Stimulated activated CD4-positive, alpha-beta T cell treated with anti-CD3 and anti-CD28 coated beads, Interleukin-1b, Interleukin-23, amount 100 ng/mL, for 48 hours (primary cell): ENCODE measurements at places on chromosomes 7 and 10.

- no peak for DNase-seq
Measured at GRCh38 chr10:73589563-73590126, 1.5 kb downstream of the USP54 start.

GRCh38 chr7:24843821-24844434 is 86.7 kb upstream of the GSDME start:
- DNase-seq = no peak

GRCh38 chr10:12050528-12050927 is 7.9 kb upstream of the UPF2 start:
- no peak for DNase-seq

DNA sequence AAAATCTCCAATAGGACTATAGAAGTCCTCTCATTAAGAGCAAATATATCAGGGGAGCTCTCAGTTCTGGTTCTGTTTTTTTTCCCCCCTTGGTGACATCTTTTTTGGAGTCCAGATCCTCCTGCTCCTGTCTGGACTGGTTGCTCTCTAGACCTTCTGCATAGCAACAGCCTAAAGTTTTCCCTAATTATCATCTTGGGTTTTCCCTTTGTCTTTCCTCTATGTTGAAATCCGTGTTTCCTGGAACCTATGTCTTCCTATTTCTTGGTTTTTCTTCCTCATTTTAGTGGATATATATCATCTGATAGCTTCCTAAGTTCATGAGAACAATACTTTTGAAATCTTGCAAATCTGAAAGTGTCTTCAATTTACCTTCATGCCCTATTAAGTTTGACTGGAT is 29.7 kb upstream of the MTERF1 start:
- DNase-seq = no peak

DNA sequence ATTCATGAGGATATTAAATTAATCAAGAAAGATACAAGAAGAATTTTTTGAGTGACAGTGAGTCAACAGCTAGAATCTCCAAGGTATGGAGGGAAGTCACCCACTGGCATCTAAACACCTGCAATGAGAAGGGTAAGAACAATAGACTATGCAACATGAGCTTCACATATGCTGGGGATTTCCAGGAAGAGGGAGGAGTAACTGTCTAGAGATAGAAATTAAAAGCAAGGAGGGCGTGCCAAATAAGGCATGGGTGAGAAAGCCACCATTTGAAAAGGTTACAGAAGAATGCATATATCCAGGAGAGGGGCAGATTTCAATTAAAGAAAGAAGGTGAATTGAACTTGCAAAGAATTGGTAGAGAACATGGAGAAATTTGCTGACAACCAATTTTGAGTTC is 365.7 kb downstream of the GPR37 start:
- no peak for DNase-seq

GRCh38 chr10:59805014-59805413 is 51.8 kb upstream of the MRLN start:
- peak; percentile 24 for DNase-seq

- no peak for DNase-seq
Measured at GRCh38 chr10:85978566-85979358, 387.8 kb downstream of the GRID1 start.

DNA sequence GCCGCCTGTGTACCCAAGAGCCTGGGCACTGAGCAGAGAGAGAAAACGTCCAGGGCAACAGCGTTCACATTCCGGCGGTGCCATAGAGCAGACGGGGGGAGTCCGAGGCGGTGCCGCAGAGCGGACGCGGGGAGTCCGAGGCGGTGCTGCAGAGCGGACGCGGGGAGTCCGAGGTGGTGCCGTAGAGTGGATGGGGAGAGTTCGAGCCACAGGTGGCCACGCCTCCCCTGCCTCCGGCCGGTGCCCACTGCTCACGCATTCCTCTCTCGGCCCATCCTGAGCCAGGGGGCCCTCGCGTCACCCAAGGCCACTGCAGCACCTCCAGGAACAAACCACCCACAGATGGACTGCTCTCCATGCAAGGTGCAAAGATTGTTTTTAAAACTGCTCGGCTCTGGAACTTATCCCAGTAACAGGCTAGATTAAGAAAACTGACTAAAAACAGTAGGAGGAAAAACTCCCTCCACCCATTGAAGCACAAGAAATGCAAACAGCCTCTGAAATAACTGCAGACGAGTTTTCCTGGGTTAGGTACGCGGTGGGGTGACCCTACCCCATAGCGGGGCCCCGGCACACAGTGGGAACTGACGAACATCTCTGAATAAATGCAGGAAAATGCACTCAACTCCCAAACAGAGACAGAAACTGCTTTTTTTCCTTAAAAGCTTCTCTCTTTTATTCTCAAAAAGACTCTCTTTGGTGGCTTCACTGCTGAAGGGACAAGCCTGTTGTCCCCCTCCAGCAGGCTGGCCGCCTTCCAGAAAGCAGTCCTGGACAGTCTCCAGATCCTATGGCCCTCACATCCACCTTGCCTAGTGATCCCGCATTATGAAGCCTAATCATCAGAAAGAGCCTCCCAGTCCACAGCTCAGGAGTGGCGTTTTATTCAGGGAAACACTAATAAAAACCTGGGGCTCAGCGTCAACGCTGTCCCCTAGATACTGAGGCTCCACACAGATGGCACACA is 55.9 kb downstream of the DIP2C start:
- no peak for DNase-seq

- no peak for DNase-seq
Measured at GRCh38 chr7:24419077-24419476, 135.1 kb downstream of the NPY start.

GRCh38 chr7:43117095-43117494 is 4.6 kb downstream of the HECW1 start:
- no peak for DNase-seq

GRCh38 chr10:132996603-132997343 is 54.4 kb upstream of the CFAP46 start:
- no peak for DNase-seq

- no peak for DNase-seq
Measured at GRCh38 chr10:57867241-57867640, 400.5 kb downstream of the IPMK start.

GRCh38 chr7:75650062-75650461 is 88.7 kb downstream of the HIP1 start:
- DNase-seq = no peak

- no peak for DNase-seq
Measured at GRCh38 chr10:21935439-21936023, 68.0 kb downstream of the DNAJC1 start.

DNA sequence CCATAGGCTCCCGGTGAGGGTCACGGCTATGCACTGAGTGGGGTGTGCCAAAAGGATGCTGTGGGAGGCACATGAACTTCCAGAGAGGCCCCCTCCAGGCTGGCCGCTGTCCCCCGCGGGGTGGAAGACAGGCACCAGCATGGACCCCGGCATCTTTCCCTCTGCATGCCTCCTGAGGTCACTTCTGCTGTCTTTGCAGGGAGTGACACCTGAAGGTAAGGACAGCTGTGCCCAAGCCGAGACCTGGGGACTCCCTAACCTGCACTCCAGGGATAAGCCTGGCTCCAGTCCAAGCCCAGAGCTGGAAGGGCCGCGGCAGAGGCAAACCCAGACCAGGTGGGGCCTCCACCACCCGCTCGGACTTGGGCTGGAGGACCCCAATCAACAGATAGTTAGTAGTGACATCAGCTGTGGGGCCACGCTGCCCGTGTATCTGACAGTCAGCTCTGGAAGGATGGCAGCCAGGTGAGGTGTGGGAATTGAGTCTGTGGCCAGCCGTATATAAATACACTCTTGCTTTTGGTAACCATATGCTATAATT is 340.7 kb upstream of the MKI67 start:
- DNase-seq = no peak

DNA sequence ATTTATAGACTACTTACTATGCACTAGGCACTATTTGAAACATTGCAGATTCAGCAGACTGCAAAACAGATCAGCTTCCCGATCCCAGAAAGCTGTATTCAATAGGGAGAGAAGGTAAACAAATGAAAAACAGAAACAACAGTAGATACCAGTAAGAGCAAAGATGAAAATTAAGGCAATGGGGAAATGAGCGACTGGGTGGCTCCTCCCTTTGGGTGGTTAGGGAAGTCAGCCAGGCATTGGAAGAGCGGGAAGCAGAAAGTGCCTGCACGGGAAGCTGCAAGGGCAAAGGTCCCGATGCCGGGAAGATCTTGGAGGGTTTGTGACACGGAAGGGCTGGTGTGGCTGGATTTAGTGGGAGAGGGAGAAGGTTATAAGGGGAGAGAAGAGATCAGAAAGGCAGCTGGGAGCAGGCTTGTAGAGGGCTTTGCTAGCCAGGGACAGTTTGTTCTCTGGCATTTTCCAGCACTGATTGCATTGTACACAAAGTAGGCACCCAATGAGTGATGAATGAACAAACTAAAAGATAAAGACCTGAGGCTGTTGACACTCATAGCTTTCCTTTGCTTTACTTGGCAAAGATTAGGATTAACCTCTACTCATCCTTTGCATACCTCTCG is 67.8 kb downstream of the NAMPT start:
- DNase-seq = no peak

DNA sequence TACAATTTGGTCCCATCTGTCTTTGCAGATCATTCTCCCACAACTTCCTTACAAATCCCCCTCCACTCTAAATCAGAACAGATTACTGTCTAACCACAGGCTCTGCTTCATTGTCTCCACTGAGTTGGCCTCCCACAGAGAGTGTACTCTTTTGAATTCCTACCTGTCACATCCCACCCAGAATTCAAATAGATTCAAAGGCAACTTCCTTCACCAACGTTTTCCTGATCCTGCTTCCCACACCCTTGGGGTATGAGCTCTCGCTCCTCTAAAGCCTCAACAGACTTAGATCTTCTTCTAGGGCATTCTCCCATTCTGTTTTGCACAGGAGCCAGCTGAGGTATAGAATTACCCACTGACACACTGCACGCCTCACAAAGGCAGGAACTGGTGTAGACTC is 197.8 kb upstream of the CDCA7L start:
- no peak for DNase-seq

DNA sequence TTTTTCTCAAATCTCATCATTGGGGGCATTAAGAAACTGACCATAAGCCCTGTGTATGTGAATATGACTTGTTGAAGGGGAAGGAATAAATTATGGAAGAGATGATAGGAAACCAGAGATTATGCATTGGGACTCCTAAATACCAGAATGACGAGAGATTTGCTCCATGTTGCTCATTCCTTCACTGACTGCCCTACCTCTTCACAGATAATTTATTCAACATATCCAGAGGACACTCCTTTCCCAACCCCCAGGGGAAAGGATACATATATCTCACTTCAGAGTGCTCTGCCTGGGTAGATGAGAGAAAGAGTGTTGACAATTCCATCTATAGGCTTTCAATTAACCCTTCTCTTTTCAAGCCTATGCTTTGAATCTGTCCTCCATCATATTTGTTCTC is 145.3 kb upstream of the RHOBTB1 start:
- DNase-seq = no peak

DNA sequence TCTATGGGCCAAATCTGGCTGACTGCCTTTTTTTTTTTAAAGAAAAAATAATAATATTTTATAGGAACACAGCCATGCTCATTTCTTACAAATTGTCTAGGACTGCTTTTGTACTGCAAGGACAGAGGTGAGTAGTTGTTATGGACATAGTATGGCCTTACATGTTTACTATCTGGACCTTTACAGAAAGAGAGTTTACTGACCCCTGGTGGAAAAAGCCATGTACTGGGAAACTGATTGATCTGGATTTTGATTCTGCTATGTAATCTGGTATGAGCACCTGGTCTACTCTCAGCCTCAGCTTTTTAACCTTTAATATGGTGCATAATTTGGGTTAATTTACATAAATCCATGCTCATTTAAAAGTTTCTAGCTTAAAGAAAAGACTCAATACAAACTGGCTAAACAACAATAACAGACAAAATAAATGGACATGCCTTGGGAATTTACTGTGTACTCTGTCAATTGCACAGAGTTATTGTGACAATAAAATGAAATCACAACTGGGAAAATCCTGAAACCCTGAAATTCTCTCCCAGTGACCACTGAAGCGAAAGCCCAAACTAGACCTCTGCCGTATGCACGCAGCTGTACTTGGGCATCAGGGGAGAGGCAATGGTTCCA is 260.7 kb downstream of the BMPER start:
- no peak for DNase-seq

- DNase-seq = no peak
Measured at GRCh38 chr10:47176903-47177868, 122.8 kb upstream of the GDF10 start.
